Caco-2 (cell line): ENCODE measurements at places on chromosomes 11 and 22.
A peak's percentile ranks its signal among the peaks of the same experiment; 100 is the strongest.

DNA sequence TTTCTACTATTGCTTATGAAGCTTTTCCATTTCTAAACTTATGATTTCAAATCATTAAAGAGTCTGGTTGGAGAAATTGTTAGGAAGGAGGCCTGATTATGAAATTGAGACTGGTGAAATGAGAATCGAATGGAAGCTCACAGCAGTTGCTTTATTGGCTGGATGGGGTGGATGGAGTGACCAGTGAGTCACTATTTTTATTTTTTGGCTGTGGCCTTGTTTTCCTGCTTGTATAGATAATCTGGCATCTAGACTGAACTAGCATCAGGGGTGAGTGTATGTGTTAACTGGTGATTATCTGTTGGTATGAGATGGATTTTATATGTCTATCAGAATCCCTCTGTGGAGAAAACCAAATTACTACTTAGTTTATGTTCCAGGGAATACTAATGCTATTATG lies 36.2 kb downstream of the UVRAG start:
- no peak for DNase-seq

GRCh38 chr22:24822471-24822870 lies 16.5 kb downstream of the SGSM1 start:
- DNase-seq = no peak

DNA sequence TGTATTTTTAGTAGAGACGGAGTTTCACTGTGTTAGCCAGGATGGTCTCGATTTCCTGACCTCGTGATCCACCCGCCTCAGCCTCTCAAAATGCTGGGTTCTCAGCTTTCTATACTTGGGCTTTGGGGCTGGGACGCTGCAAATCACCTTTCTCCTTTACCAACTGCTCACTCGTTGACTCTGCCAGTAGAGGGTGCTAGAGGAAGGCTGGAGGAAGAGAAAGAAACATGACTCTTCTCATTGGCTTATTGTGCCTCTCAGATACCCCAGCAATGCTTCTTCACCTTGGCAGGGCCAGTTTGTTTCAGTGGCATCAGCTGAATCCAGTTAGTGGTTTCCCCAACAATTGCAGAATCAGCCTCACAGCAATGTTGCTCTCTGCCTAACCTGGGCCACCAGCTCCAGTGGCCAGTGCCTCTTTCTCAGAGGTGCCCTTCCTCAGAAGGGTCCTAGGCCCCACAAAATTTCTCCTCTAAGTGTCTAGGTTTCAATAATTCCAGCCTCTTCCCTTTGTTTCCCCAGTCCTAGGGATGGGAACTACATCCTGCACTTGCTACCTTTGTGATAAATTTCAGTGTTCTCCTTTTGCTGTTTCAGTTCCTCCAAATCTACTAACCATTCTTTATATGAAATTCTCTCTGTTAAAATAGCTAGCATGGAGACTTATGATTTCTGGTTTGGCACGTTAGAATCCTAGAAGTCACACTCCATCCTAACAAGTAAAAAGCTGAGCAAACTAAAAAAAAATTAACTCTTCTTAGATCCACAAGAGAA lies 71.5 kb upstream of the VSTM5 start:
- peak; percentile 71 for DNase-seq

GRCh38 chr11:128920666-128921065 lies 22.0 kb downstream of the TP53AIP1 start:
- no peak for DNase-seq

DNA sequence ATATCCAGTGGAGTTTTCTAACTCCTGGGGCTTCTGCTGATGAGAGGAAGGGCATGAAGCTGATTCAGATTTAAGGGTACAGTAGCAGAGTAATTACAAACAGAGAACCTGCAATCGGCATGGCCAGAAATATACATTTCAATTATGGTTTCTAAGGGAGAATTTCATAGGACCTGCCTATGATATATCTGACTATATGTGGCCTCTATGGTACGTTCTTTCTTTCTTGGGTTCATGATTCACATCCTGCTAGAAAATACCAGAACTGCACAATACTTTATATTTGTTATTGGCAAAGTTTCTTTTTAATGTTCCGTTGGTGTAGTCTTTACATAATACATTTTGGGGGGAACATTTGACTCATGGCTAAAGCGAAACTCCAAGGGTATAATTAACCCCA lies 63.1 kb upstream of the TTC12 start:
- no peak for DNase-seq

GRCh38 chr11:65781152-65781961 lies 581 bp upstream of the AP5B1 start:
- peak; percentile 43 for DNase-seq

GRCh38 chr11:128757235-128757711 lies 63.4 kb downstream of the FLI1 start:
- DNase-seq = no peak

- no peak for DNase-seq
Measured at GRCh38 chr11:3146612-3147256, 18.4 kb downstream of the OSBPL5 start.

GRCh38 chr11:2766166-2766565 lies 66.4 kb upstream of the KCNQ1OT1 start:
- DNase-seq = no peak

DNA sequence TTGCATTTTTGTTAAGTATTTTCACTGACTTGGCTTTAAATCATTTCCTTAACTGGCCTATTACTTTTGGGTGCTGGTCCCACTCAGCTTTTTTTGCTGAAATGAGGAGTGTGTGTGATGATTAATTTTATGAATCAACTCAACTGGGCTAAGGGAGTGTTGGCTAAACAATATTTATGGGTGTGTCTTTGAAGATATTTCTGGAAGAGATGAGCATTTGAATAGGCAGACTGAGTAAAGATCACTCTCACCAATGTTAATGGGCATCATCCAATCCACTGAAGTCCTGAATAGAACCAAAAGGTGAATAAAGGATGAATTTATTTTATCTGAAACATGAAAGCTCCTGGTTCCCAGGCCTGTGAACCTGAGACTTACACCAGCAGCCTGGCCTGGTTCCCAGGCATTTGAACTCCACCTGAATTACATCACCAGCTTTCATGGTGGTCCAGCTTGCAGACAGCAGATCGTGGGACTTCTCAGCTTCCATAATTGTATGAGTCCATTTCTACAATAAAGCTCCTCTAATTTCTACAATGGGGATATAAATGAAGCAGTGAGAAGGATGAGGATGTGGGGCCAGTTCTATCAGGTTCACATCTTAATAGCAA lies 241.3 kb upstream of the ZC3H12C start:
- DNase-seq = no peak

DNA sequence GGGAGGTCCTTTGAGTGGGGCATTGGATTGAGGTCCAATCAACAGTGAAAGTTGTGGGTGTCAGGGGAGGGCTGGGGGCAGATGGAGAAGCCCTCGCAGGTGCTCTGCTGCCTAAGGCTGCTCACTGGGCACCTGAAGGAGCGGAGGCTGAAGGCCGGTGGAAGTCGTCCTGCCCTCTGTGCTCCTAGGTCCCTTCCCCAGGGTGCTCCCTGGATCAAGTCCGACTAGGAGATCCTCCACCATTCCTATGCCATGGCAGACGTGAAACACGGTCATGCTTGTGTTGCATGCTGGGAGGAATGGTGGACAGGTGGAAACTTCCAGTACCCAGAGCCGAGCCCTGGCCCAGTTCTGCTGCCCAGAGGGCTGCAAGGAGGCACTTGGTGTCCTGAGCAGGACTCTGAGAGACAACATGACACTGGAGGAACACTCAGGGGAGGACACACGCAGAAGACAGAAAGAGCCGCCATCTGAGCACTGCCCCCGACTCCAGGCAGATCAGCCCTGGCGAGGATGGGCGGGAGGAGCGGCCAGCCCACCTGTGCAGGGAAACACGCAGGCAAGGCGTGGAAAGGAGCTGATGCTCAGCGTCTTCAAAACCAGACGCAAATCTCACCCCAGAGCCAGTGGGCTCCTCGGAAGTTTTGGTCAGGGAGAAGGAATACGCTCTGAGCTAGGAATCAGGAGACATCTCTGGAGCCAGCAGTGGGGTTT lies 786.8 kb downstream of the BRD1 start:
- DNase-seq = peak; percentile 6

DNA sequence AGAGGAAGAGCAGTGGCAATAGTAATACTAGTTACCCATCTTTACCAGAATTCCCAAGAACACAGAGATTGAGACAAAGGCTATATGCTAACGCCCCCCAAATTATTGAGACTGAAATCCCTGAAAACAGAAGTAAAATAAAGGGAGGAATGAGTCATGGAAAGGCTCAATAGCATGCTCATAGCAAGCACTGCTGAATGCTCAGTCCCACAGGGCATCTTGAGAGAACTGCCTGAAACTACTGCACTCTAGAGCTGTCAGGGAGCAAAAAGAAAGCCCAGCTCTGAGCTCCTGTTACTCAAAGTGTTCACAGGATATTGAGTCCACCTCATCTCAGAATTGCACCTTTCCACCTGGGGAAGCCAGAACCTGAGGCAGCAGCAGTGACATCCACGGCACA lies 44.1 kb upstream of the FIBIN start:
- no peak for DNase-seq

DNA sequence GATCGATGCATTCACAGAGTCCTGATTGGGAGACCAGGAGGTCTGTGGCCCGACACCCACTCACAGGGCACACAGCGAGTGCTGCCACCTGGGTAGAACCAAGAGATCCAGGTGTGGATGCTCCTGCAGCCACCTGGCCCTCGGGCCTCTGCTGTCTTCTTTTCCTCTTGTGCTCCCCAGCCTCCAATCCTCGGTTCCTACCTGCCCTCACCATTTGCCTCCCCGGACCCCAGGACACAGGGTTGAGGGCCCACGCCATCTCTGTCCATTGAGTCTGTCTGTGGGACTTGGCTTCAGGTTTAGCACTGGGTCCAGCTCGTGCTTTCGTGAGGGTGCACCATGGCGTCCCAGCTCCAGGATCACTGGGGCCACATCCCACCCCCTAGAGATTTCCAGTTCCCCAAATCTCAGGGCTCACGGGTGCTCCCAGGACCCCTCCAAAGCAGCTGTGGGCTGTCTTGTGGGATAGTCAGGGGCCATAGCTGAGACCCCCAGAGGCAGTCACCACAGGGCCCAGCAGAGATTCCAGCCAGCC lies 591.1 kb downstream of the BRD1 start:
- DNase-seq = no peak

- peak; percentile 32 for DNase-seq
Measured at GRCh38 chr11:70580036-70580805, 181.9 kb downstream of the CTTN start.

DNA sequence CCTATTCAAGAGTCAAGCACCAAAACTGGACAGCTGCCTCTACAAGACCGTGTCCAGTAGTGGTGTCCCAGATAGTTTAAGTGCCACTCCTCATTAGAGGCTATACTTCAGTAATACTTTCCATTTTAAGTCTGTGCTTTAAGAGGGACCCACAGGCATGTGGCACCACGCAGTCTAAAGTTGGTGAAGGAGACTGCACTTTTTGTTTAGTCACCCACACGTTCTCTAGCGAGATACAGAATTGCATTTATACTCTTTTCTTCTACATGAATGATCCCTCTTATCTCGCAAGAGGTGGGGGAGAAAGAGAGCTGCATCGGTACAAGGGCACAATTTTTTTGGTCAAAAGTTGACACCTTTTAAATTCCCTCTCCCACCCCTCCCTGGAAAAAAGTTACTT lies 41.5 kb downstream of the DDX6 start:
- no peak for DNase-seq

GRCh38 chr11:44475114-44475686 lies 90.3 kb upstream of the CD82 start:
- DNase-seq = no peak

GRCh38 chr22:39985383-39986035 lies 9.2 kb upstream of the FAM83F start:
- DNase-seq = no peak

GRCh38 chr11:94513091-94513490 lies 830 bp downstream of the C11orf97 start:
- DNase-seq = no peak

DNA sequence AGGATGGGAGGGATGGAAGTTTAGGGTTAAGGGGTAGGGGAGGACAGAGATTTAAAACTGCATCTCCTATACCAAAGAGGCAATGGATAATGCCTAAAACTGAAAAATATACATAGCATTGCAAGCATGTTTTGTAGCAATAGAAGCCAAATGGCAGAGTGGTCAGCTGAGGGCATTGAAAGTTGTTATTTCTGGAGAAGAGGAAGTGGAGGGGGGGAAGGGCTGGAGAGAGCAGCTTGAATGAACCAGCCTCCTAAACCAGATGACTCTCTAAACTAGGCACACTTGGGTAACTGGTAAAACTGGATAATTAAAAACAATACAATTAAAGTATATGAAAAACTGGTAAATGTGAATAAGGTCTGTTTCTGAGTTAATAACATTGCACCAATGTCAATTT lies 70.3 kb upstream of the TP53I11 start:
- DNase-seq = no peak

GRCh38 chr11:9259981-9260837 lies 4.9 kb downstream of the DENND5A start:
- no peak for DNase-seq

DNA sequence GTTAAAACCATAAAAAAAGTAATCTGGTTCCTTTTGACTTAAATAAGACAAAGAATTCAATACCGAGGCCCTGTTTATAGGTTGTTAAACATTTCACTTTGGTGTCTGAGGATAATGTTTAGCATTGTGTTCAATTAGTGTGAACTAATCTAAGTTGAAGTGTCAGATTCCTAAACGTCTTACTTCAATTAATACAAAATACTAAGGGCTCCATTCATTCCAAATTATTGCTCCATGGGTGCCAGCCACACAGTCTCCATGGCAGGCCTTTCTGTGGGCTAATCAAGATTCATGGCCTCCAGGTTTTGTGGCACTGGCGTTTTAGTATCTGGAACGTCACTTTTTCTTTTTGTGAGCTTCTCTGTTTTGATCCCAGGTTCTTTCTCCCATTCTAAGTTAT lies 89.4 kb downstream of the TMEM135 start:
- no peak for DNase-seq

- DNase-seq = no peak
Measured at GRCh38 chr11:1055109-1055703, 18.7 kb upstream of the MUC6 start.

- no peak for DNase-seq
Measured at GRCh38 chr11:4026389-4026788, 68.2 kb upstream of the RRM1 start.

DNA sequence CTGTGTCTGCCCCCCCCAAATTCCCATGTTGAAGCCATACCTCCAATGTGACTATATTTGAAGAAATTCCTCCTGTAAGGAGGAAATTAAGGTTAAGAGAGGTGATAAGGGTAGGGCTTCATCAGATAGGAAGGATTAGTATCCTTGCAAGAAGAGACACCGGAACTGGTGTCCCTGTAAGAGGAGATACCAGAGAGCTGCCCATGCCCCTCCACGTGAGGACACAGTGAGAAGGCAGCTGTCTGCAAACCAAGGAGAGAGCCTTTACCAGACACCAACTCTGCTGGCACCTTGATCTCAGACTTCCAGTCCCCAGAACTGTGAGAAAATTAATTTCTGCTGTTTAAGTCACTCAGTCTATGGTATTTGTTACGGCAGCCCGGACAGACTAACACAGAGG lies 109.3 kb downstream of the ARFGAP2 start:
- no peak for DNase-seq
